Renal cortex interstitium (tissue), 15 donors: ENCODE measurements at places on chromosomes 6 and 20. TPM values are rescaled to one million over a fixed set of nuclear protein-coding genes. Genes with fewer than 3 reads are reported as not detected.

Gene THEMIS
- polyA plus RNA-seq, result not detected

DNA sequence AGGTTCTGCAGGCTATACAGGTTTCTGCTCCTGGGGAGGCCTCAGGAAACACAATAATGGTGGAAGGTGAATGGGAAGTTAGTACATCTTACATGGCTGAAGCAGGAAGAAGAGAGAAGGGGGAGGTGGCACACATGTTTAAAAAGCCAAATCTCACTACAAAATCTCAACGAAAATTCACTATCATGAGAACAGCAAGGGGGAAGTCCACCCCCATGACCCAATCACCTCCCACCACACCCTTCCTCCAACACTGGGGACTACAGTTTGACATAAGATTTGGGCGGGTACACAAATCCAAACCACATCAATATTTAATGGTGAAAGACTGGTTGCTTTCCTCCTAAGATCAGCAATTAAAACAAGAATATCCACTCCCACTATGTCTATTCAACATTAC is 13.8 kb upstream of the POLR1H start:
- DNase-seq, result no peak

DNA sequence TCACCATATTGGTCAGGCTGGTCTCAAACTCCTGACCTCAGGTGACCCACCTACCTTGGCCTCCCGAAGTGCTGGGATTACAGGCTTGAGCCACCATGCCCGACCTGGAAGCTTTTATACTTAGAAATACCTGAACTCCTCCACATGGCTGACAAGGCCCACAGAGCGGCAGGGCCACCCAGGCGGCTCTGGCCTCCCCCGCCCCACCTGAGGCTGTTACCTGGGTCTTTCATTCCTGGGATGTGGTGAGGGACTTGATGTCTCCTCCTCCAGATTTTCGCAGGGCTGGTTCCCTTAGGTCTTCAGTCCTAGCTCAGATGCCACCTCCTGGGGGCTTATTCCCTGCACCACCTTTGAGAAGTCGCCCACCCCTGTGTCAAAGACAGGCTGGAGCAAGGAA is 152.1 kb downstream of the LY86 start:
- DNase-seq, result no peak

Gene MTCH1
- polyA plus RNA-seq, result 146 TPM

- DNase-seq, result no peak
Observed at GRCh38 chr6:3766214-3766613, 14.7 kb upstream of the PXDC1 start.

DNA sequence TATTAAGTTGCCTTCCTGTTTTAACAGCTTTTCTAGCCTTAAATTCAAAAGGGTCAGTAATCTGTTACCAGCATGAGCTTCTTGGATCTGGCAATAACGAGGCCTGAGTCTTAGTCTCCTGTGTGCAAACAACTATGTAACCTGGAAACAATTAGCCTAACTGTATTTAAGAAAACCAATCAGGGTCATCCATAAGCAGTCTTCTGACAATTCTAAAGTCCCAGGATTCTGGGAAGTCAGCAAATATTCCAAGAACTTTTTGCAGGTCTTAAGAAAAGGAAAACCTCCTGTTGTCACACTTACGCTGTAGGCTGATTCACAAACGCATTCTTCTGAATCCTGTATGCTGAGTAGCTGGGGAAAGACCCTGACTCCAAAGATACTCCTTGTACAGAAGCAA is 90.4 kb downstream of the COL12A1 start:
- no peak for DNase-seq

DNA sequence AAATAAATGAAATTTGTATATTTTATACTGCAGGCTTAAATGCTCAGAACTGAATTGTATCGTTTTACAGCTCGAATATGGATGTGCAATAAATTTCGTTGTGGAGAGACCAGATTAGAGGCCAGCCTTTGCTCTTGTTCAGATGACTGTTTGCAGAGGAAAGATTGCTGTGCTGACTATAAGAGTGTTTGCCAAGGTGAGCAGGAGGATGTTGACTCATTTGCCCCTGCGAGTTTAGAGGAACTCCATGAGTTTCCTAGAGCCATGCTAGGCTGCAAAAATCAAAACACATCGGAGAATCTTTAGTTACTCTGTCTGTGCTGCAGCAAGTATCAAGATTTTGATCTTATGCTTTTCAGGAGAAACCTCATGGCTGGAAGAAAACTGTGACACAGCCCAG is 15.4 kb downstream of the ENPP3 start:
- no peak for DNase-seq

Gene BPIFB1
- not detected for polyA plus RNA-seq
